ENCODE measurements at places on chromosomes 13 and 19.

DNA sequence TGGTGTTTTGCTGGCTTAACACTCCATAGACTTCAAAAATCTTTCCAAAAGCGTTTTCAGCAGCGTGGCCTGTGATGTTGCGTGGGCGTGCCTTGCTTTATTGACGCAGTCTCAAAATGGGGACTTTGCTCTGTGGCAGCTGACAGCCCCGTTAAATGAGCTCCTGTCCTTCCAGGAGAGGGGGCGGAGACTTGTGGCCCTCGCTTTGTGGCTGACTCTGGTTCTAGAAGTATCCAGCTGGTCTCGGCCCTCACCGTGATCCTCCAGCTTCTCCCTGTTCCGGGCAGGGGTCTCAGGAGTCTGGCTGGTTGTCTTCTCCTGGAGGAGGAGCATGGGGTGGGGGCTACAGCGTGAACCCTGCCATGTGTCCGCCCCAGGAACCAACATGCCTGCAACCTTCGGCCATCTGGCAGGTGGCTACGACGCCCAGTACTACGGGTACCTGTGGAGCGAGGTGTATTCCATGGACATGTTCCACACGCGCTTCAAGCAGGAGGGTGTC lies 8.4 kb upstream of the ZNF554 start:
- DNase-seq = no peak

DNA sequence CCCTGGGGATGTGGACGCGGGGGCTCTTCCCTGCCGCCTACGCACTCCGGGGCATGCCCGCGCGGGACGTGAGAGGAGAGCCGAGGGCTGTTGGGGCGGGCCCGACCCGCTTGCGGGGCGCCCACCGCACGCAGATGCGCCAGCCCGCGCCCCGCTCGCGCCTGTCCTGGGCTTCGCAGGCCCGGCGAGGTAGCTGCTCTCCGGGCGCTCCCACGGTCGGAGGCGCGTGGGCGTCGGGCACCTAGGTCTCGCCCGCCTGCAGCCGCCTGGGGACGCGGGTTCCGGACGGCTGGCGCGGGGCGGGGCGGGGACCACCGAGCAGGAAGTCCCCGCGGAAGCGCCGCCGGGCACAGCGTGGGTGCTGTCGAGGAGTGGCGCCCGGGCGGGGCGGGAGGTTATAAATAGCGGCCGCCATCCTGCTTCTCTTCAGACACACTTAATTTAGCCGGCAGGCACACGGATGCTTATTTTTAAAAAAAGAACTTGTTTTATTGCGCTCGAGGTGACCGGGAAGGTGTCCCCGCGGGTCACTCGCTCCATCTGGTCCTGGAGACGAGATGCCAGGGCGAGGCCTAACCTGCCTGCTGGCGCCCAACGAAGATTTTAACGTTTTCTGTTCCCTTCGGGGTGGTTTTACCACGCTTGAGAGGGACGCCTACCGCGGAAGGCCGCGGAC lies 561 bp upstream of the GJA3 start:
- peak; percentile 84 for DNase-seq

GRCh38 chr13:34654203-34654602 lies 287.9 kb upstream of the NBEA start:
- DNase-seq = no peak

DNA sequence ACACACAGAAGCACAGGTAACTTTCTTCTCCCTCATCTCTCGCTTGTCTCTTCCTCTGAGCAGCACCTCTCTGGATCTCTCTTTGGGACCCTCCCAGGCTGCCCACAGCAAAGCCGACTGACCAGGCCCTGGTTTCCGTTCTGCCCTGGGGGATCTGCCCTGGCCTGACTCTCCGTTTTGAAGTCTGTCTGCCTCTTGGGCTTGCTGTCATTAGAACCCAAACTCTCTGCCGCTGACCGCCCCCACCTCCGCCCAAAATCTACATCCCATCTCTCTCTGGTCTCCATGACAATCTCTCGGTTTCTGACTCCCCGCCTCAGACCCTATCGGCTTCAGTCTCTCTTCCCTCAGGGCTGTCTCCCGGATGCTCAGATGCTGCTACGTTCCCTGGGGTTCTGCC lies 6.9 kb downstream of the KCNC3 start:
- no peak for DNase-seq

DNA sequence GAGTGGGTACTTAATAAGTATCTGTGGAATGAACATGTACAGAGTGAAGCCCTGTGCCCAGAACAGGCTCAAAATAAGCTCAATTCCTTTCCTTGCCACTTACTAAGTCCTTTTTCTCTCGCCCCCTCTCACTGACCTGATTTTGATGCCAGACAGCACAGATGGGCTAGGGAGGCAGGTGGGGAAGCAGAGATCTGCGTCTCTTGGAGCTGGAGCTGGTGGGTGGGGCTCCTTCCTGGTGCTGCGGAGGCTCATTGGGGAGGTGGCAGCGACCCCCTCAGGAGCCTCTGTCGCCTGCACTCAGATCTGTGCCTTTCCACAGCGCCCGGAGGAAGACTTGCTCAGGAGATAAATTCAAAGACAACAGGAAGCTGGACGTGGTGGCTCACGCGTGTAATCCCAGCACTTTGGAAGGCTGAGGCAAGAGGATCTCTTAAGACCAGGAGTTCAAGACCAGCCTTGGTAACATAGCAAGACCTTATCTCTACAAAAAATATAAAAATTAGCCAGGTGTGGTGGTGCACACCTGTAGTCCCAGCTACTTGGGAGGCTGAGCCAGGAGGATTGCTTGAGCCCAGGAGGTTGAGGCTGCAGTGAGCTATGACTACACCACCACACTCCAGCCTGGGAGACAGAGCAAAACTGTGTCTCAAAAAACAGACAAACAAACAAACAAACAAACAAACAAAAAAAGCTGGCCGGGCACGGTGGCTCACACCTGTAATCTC lies 14.6 kb downstream of the AKT2 start:
- no peak for DNase-seq

- no peak for DNase-seq
These were observed 833 bp upstream of the ZIK1 start for GRCh38 chr19:57583104-57583520.

DNA sequence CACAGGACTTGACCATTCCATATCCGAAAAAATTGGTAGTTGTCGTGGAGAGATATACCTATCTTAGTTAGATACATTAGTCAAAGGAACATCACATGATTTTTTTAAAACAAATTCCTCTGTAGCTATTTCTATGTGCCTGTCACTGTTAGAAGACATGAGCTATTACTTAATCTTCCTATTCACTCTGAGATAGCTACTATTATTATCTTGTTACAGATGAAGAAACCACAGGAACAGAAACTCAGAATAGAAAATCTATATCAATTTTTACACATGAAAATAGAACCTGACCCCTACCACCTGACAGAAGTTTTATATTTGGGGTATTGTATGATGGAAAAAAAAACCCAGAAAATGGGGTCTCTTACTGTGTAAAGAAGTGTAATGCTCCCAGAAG lies 68.9 kb upstream of the TDRD3 start:
- no peak for DNase-seq

DNA sequence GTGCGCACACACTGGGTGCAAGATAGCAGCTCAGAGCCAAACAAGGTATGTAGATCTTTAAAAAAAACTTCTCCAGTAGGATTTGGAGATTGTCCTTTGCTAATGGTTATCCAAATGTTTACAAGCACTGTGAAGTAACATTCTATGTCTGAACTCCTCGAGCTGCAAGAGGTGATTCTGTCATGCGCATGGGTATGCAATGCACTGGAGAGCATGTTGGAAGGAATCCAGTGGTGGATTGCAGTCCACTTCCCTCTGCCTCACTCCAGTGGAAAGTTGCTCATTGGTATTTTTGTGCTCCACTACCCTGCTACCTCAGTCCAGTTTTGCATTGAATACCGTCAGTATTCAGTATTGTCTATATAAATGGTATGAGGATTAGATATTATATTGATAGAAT lies 132.1 kb downstream of the ATP8A2 start:
- no peak for DNase-seq

- DNase-seq = peak; percentile 30
These were observed 9.0 kb upstream of the CEBPA start for GRCh38 chr19:33311326-33311682.

- DNase-seq = no peak
These were observed 702 bp upstream of the MAG start for GRCh38 chr19:35291259-35291658.

DNA sequence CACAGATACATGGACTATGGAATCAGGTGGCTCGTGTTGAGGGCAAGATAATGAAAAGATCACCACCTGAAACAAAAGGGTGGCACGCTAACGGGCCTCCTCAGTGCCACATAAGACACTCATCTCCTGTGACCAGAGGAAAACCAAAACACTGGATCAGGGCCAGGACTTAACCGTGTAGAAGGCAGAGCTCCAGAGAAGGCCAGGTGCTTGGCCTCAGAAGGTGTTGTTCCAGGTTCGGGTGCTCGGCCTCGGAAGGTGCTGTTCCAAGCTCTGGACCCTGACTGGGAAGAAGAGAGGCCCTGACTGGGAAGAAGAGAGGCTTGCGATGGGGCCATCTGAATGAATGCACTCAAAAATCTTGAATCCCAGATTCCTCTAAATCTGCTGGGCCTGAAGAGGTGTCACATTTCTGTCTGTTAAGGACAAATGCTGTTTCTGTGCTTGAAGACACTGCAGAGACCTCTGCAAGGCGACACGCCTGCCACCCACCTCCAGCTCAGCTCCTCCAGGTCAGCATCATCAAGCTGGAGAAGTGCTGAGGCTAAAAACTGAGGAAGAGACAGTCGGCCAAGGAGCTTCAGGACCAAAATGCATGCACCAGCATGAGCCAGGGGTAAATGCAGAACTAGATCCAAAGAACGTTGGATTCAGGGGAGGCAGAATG lies 2.7 kb upstream of the RASA3 start:
- peak; percentile 2 for DNase-seq

DNA sequence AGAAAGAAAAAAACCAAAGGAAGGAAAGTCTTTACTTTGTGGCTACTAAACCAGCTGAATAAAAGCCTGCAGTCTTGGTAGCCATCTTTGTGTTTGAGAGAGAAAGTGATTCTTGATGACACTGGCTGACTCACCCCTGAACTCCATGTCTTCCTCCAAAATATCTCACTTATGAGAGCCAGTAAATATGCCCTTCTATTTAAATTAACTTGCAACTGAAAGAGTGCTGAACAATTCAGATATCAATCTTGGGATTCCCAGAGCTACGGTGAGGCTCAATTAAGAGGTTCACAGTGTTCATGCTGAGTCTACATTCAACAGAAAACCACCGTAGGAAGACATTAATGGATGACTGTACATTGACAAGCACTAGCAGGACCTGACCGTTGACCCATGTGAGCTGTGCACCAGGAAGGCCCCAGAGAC lies 57.9 kb downstream of the KCTD12 start:
- peak; percentile 22 for DNase-seq

DNA sequence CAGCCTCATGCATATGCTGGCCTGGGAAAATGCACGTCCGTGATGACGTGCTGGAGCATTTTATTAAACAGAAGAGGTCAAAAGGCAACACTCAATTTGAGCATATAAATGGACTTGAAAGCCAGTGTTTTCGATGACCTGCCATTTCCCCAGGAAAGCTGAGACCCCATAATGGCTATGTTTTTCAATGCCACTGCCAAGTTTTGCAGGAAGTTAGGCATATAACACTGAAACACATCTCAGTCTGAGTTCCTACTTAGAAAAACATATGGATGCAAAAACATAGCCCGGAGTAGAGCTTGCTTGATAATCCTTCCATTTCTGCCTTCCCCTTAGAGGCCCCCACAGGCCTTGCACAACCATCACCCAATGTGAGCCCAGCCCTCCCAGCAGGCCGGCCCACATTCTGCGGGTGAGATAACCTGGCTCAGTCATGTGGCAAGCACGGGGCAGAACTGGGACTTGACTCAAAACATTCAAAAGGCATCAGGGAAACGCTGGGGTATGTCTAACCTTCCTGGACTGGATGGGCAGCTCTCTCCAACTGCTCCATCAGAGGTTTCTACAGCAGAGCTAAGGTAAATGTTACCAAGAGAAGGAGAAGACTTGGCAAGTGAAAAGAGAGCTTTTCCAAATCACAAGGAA lies 24.9 kb downstream of the EPS15L1 start:
- peak; percentile 77 for DNase-seq

DNA sequence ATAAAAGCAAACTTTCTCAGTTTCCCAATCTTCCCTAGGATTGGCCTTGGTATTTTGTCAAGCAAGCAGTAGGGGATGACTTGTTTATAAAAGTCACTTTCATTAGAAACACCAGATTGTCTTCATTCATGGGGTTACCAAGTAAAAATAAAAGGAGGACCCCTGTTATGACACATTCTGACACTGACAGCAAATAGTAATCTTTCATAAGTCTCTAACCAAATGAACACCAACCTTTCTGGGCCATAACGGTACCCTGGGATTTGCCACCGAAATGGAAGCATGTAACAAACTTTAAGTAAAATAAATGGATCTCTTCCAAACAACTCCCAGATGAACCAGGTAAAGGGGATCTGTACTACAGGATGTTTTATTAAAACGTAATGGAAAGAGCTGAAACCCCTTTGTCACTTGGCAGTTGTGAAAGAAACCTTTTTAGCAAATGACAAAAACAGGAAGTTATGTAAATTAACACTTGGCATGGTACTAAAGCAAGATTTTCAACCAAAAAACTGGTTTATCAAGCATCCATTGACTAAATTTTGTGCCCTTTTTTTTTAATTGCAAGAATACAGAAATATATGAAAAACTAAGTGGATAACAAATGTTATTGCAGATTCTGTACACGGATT lies 335.6 kb downstream of the RBM26 start:
- no peak for DNase-seq

DNA sequence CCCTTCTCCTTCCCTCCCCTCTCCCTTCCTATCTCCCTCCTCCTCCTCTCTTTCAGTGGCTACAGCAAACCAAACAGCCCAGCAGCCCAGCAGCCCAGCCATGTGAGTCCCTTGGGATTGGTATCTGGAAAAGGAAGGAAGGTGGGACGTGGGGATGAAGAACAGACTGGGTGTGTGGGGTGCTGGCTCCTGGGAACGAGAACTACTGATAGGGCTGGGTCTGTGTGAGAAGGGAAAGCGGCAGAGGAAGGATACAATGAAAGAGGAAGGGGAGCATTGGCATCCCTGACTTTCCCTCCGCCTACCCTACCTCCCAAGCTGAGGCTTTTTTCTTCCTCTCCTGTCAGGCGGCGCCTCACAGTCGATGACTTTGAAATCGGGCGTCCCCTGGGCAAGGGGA lies 863 bp downstream of the AURKC start:
- no peak for DNase-seq

DNA sequence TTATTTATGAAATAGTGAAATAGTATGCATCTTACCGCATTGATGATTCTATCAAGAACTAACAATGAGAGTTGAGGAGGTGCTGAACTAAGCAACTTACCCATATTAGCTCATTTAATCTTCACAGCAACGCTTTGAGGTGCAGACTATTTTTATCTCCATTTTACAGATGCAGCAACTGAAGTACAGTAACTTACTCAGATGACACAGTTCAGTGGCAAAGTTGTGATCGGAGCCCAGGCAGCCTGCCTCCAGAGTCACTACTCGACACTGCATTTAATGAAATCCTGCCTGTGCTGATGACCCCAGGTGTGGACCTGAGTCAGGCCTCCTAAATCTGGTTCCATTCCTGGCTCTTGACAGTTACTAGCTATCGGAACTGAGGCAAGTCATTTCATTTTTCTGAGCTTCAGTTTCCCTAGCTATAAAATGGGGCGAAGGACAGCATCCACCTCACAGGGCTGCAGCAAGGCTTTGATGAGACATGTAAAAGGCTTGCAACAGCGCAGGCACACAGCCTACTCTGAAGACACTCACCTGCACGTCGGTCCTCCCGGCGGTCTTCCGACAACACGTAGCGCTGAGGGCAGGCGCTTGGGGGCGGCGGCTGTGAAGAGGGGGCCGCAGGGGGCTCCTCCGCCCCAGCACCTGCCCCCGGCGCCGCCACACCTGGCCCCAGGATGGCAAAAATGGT lies 1.5 kb downstream of the MYPOP start:
- DNase-seq = no peak

Data from activated CD8-positive, alpha-beta T cell treated with anti-CD3 and anti-CD28 coated beads for 36 hours (primary cell).